ENCODE measurements at places on chromosomes 5 and 9. TPM values are rescaled to one million over a fixed set of nuclear protein-coding genes. Genes with fewer than 3 reads are reported as not detected.

DNA sequence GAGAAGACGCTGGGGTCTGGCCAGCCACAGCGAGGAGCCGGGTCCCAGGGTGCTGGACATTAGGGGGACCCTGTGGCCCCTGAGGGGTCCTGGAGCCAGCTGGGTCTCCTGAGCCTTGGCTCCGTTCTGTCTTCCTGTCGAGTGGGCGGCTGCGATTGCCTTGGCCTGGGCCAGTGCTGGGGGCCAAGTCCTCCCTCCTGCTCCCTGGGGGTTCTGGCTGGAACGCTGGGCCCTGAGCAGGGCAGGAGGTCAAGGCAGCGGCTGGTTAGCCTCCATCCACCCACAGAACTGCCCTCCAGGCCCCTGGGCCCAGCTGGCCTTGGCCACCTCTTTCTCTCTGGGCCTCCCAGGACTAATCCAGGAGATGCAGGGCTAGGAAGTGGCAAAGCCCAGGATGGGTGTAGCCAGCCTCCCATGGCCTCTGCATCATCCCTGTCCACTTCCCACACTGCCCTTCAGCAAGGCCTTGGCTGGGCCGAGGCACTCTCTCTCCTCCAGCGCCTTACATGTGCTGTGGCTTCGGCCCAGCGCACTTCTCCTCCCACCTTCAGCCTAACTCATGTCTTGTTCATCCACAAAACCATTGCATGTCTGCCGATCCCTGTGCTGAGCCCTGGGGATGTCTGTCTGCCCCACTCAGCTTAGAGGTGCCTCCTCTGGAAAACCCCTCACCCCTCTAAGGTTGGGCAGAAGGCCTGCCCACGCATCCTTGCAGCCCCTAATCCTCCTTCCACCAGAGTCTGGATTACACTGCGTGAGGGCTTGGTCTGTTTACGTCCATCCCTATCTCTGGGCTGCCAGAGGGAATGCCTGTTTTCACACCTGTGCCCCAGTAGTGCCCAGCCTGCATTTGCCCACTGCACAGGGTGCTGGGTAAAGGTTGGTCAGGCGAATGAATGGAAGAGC, 5.0 kb downstream of the LAMC3 start:
- no peaks in the 10 kb centered on the region for H3K36me3 ChIP-seq
- no peak for DNase-seq
- peaks cover 3% of the 10 kb centered on the region for H3K4me1 ChIP-seq
- H3K4me3 ChIP-seq: no peak overlapping the region
- no peak overlapping the region for H3K27ac ChIP-seq

DNA sequence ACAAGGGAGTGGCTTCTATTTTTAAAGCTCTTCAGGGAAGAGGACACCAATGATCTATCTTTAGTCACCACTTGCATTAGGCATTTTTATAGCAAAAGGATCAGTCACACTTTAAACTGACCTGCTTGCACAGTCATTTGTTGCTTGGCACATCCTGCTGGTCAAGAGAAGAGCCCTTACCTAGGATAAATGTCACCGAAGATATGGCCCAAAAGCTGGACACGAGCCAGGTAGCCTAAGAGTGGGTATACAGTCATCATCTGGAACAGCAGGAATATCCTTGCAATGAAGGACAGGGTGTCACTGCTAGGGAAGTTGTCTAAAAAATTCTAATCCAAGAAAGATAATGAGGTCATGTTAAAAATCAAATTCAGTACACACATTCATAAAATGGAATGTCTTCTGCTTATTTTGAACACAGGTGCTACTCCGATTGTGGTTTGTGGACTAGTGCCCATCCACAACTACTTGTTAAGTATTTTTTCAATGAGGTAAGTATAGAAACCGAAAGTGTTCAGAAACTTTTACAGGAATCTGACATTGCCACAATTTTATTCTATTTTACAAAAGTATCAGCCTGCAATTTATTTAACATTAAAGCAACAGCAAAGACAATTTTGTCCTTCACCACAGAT, 78.4 kb downstream of the SLC38A9 start:
- no peak overlapping the region for H3K27ac ChIP-seq
- no peak overlapping the region for H3K4me3 ChIP-seq
- H3K27me3 ChIP-seq: no peaks in the 10 kb centered on the region
- H3K4me1 ChIP-seq: peaks cover 34% of the 10 kb centered on the region
- H3K36me3 ChIP-seq: 0 out of 2 replicates have a peak, but pooled peaks cover 7% of the 10 kb centered on the region
- peak; percentile 22 for DNase-seq

- H3K27ac ChIP-seq: no peak overlapping the region
- H3K4me3 ChIP-seq: no peak overlapping the region
- H3K27me3 ChIP-seq: peaks cover 12% of the 10 kb centered on the region
- H3K4me1 ChIP-seq: no peaks in the 10 kb centered on the region
Measured at GRCh38 chr5:157312492-157312891, 46.6 kb downstream of the CYFIP2 start.

PCDH1 gene
- total RNA-seq: not detected

IPPK gene
- total RNA-seq: 13.2 TPM

All from SJSA1 (cell line).